ENCODE measurements at places on chromosomes 2 and 18. TPM values are rescaled to one million over a fixed set of nuclear protein-coding genes. Genes with fewer than 3 reads are reported as not detected.

GRCh38 chr18:2223849-2224248, 347.5 kb downstream of the METTL4 start:
- no peak overlapping the region for H3K27ac ChIP-seq
- no peaks in the 10 kb centered on the region for H3K36me3 ChIP-seq
- peaks cover 37% of the 10 kb centered on the region for H3K27me3 ChIP-seq
- H3K4me1 ChIP-seq, result no peaks in the 10 kb centered on the region
- H3K4me3 ChIP-seq, result no peak overlapping the region

DNA sequence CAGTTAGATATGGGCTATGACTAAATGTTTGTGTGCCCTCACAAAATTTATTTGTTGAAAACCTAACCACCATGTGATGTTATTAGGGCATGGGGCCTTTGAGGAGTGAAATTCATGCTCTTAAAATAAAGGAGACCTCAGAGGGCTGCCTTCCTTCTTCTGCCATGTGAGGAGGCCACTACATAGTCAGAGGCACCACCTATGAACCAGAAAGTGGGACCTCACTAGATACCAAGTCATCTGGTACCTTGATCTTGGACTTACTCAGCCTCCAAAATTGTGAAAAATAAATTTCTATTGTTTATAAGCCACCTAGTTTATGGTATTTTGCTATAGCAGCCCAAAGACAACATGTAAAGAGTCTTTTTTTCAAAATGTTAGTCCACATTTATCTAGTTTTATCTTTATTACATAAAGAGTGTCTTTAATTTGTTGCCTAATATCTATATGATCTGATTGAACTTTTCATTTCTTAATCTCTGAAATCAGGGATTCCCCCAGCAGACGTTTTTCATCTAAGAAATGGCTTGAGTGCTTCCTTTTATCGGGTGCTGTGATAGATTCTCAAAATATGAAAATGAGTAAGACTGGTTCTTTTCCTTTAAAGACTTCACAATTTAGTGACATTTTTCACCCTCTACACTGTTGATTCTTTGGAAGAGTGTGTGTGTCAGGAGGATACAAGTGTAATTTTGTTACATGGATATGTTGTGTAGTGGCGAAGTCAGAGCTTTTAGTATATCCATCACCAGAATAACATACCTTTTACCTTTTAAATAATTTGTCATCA, 34.2 kb downstream of the PMS1 start:
- DNase-seq, result no peak
- no peak overlapping the region for H3K4me3 ChIP-seq
- no peaks in the 10 kb centered on the region for H3K27me3 ChIP-seq
- H3K27ac ChIP-seq, result no peak overlapping the region

DNA sequence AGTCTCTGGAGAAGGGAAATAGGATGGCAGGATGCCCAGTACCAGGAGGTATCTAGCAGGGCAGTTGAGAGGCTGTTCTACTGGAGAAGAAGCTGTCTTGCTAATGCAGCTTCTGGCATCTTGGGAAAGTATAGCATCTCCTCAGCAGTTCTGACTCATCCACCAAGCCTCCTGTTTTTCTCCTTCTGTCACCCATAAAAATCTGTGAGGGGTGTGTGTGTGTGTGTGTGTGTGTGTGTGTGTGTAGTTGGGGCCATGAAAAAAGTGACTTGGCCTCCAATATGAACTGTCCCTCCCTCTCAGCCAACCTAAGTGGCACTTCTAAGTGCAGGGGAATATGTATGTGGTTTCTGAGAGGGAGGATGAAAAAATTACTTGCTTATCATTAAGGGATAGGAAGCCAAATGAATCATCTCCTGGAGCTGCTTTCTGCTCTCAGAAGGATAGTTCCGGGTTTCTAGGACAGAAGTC, 83.9 kb downstream of the CBLN2 start:
- H3K36me3 ChIP-seq, result no peaks in the 10 kb centered on the region
- peaks cover 1% of the 10 kb centered on the region for H3K4me1 ChIP-seq

DNA sequence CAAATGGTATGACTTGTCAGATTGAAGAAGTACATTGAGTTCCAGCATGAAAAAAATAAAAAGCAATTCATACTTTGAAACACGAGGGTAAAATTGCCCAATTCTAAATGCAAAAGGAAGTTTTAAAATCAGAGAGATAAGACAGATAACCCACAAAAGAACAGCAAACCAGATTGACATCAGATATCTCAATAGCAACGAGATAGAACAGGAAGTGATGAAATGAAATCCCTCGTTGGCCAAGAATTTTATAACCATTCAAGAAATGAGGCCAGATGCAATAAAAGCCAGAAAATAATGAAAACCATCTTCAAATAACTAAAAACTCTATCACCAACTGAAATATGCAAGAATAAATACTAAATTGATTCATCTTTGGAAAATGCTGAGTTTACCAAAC, 172.8 kb downstream of the CD226 start:
- H3K4me3 ChIP-seq, result no peak overlapping the region
- H3K4me1 ChIP-seq, result no peaks in the 10 kb centered on the region
- H3K27me3 ChIP-seq, result no peaks in the 10 kb centered on the region
- no peak overlapping the region for H3K27ac ChIP-seq

GRCh38 chr2:218713922-218714321, 3.3 kb downstream of the TTLL4 start:
- H3K36me3 ChIP-seq, result peaks cover 7% of the 10 kb centered on the region
- H3K27ac ChIP-seq, result no peak overlapping the region
- peaks cover 9% of the 10 kb centered on the region for H3K4me1 ChIP-seq
- H3K27me3 ChIP-seq, result no peaks in the 10 kb centered on the region
- H3K4me3 ChIP-seq, result no peak overlapping the region
- no peak for DNase-seq

DNA sequence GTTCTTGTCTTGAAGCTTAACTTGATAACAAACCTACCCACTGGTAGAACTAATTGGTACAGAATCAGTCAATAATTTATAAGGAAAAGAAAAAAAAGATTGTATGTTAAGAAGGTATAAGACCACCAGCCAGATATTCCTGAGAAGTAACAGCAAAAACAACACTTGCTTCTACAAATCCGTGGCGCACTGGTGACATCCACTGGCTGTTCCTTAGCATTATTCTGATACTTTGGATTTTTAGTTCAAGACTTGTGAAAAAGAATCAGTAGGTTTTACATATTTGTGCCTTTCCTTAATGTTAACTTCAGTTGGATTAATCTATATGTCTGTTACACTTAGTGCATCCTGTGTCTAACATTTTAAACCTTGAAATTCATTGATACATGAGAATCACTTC, 141.8 kb downstream of the GRB14 start:
- peaks cover 7% of the 10 kb centered on the region for H3K27me3 ChIP-seq
- H3K27ac ChIP-seq, result no peak overlapping the region
- H3K4me1 ChIP-seq, result no peaks in the 10 kb centered on the region
- H3K4me3 ChIP-seq, result no peak overlapping the region

Gene SERPINB11
- not detected for total RNA-seq
